Right cardiac atrium (tissue), 5 donors: ENCODE measurements at places on chromosomes 3 and 15. TPM values are rescaled to one million over a fixed set of nuclear protein-coding genes. Genes with fewer than 3 reads are reported as not detected.

Gene SUCLG2
- polyA plus RNA-seq: 50.6 TPM

GRCh38 chr15:85889956-85890619 lies 95.4 kb upstream of the KLHL25 start:
- DNase-seq: no peak

Gene DAZL
- polyA plus RNA-seq: not detected

Gene LINGO1
- polyA plus RNA-seq: 5.1 TPM
